Cardiac septum (tissue), 1 donor: ENCODE measurements at places on chromosomes 11 and 22. TPM values are rescaled to one million over a fixed set of nuclear protein-coding genes. Genes with fewer than 3 reads are reported as not detected.

GRCh38 chr11:26905368-26905767, 88.5 kb upstream of the FIBIN start:
- no peak for DNase-seq

- no peak for DNase-seq
Observed at GRCh38 chr11:13207665-13208594, 69.7 kb upstream of the BMAL1 start.

- no peak for DNase-seq
Observed at GRCh38 chr11:59040607-59041006, 45.5 kb upstream of the GLYATL1B start.

DNA sequence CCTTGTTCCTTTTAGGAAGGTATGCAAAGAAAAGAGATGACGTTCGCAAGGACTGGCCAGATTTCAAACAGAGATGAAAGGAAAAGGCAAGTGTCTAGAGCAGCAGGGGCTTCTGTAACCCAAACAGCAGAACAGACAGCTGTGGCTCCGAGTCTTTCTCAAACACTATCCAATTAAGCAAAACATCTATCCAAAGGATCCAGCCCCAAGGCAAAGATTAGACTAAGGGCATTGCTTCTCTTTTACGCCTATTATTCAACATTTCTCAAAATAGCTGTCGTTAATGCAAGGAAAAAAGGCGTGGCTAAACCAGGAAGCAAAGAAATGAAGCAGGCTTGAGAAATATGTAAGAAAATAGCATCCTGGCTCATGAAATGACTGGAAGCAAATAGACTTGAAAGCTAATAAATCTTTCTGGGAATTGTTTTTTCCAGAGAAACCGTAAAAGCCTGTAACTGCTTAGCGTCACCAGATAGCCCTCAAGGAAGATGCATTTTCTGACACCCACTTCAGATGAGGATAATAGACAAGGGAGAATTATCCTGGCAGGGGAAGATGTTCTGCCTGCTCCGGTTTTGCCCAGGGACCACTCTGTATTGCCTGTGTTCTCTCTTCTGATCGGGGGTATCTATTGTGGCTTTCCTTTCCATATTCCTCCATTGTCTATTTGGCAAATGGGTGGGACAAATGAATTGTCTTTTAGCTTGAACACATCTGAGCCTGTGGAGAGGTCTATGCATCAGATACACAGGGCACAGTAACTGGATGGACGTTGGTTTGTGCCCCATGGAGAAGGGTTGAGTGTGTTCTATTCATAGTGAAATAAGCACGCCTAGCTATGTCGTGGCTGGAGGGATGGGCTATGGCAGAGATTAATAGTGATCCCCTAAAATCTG, 20.2 kb downstream of the C11orf96 start:
- no peak for DNase-seq

DNA sequence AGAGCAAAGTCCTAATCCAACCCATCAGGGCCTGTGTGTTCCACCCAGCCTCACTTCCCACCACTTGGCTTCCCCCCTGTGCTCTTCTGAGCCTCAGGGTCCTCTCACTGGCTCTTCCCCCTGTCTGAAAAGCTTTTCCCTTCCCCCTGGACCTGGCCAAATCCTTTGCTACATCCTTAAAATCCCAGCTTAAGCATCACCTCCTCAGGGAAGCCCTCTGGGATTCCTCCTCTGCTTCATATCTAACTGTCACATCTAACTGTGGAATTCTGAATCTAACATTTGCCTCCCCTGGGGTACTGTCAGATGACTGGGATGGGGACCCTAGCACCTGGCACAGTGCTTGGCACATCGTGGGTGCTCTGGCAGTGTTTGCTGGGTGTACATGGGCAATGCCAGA, 985 bp downstream of the CACNA1I start:
- no peak for DNase-seq

DNA sequence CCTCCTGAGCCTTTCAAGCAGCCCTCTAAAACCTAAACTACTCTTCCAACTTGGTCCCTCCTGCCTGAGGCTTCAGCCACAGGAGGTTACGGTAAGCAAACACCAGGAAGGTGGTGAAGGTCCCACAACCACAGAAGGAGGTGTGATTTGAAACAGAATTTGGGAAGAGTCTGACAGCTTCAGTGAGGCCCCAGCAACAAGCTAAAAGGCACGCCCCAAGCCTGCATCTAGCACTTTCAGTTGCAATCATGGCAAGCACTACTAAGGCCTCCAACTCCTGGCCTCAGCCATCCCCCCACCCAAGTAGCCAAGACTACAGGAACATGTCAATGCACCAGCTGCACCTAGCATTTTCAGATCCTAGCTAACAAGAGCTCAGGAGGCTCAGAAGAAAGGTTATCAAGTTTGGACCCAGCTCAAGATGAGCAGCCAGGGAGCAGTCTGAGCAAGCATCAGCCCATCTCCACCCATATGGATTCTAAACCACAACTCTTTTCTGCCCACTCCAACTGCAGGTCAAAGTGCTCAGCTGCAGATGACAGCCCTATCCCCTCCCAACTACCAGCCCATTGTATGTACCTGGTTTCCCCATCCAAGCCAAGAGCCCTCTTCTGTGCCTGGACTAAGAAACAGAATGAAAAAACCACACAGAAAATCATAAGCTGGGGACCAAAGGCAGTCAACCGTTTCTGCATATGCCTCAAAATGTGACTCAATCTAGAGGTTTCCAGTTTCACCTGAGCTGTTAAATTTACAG, 10.4 kb upstream of the AHNAK start:
- no peak for DNase-seq

The TMEM45B gene
- 0.11 TPM for total RNA-seq

The XKR3 gene
- not detected for total RNA-seq

The SCGB1D2 gene
- total RNA-seq: not detected

DNA sequence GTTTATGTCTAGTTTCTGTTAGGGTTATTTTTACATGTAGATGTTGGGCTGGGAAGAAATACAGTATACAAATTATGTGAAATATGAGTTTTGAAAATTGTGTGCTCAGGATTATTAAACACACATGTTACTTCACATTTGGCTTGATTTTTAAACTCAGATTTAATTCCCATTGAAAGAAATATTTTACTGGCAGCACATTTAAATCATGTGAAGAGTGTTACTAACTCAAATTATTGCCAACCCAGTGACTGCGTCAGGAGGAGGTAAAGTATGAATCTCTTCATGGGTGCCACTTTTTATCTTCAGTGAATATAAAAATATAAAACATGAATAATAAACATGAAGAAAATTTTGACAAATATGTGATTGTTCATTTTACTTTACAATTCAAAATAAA, 457.5 kb upstream of the CCDC179 start:
- no peak for DNase-seq

The ACTN3 gene
- 0.11 TPM for total RNA-seq

DNA sequence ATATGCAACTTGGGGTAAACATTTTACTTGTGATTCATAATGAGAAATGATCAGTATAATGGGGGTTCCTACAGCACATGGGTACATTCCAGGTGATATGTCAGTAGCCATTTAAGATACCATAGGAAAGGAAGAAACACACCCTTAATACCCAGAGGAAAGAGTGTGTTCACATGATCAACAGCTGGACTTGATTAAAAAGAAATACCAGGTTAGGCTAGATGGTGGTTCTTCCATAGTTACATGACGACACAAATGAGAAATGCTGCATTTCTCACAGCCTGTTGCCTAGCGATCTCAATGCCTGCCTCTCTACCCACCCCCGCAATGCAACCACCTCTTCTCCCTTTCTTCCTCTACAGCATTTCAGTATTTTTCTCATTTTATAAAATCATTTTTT, 96.8 kb downstream of the TTC28 start:
- no peak for DNase-seq

- no peak for DNase-seq
Observed at GRCh38 chr11:64900263-64900678, 16.7 kb downstream of the ATG2A start.

DNA sequence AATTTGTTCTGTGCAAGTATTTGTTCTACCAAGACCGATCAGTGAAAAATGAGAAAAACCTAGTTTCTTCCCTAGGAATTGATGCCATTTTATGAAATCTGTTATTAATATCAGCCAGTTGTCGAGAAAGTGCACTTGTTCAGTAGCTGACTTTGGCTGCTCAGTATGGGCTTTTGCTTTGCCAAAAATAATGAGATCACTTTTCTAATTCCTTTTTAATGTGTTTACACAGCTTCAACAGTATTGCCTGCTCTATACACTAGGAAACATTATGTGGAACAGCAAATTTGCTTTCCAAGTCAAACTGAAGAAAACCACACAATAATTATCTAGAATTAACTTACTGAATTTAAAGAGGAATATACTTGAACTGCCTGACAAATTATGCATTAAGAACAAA, 34.4 kb downstream of the SCUBE2 start:
- DNase-seq: no peak

DNA sequence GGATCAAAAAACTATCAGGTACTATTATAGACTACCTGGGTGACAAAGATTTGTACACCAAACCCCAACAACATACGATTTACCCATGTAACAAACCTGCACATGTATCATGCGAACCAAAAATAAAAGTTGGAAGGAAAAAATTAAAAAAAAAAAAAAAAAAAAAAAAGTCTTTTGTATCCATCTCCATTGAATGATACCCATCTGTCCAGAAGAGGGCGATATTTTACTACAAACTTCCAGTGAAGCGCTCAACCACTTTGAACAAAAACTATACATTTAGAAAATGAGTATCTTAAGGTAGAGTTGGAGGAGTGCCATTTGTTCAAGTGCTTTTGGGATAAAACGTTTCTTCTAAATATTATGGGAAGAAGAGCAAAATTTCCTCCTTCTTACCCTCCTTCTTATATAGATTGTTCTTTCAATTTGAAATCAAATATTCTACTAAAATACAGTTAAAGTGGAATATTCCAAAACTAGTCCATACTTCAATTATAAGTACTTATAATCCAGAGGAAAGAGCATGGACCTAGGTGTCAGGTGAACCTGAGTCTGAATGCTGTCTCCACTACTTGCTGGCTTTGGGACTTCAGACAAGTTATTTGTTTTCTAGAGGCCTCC, 23.3 kb downstream of the ARL14EP start:
- no peak for DNase-seq

The MRPL11 gene
- 40.3 TPM for total RNA-seq

GRCh38 chr11:134170919-134171281, 52.9 kb downstream of the NCAPD3 start:
- DNase-seq: no peak

DNA sequence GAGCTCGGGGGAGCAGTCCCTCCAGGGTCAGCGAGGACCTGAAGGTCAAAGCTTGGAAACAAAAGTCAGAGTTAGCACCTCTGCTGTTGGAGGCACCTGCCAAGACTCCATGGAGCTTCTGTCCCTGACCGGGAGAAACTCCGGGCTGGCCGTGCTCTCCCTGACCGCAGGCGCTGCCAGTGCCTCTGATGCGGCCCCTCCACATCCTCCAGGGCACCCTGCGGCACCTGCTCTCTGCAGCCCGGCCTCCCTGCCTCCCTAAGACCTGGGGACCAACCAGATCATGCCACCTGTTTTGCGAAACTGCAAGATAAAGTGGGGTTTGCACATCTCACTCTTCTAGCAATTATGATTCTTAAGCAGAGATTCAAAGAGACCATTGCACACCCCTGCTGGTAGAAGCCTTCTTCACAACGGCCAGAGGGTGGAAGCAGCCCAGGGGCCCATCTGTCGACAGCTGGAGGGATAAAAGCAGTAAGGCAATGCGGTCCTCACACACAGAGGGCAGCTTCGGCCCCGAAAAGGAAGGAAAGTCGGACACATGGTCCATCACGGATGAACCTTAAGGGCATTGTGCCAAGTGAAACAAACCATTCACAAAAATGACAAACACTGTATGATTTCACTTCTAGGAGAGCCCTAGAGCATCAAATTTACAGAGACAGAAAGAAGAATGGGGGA, 477.1 kb downstream of the BRD1 start:
- DNase-seq: no peak

GRCh38 chr11:69012092-69013008, 696 bp downstream of the MRGPRF start:
- no peak for DNase-seq

- no peak for DNase-seq
Observed at GRCh38 chr22:17267661-17268330, 48.6 kb upstream of the ADA2 start.

The TEX54 gene
- not detected for total RNA-seq
